NCI-H2081 treated with DMSO at 0.1 percent for 48 hours (cell line): ENCODE measurements at places on chromosomes 5 and 9.
A peak's percentile ranks its signal among the peaks of the same experiment; 100 is the strongest.

DNA sequence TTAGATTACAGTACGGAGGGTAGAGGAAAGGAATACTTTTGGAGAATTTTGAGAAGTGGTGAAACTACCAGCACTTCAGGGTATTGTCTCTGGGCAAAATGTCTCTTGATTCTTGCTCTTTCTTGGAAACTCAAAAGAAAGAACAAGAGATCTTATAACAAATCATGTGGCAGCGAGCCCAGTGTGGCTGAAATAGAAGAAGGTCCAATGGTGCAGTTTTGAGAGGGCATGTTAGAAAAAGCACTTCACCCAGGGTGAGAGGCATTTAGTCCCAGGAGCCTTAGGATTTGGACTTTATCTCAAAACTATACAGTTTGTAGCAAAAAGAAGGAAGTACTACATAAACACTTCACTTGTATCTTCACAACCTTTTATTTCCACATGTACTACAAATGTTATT, 39.4 kb downstream of the NNT start:
- no peak for DNase-seq

DNA sequence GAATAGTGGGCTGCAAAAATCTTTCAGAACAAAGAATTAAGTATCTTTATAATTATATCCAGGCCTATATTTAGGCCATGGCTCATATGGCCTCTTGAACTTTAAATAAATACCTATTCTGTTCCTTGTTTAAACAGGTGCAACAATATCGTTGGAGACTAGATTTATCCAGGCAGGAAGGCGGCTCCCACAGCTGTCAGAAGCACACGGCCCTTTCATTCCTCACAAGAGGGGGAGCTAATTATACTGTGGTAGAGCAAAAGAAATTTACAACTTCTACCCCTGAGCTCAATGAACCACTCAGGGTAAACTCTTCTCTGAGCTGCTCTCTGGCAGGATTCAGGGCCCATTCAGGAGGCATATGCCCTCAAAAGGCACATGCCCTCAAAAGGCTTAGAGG, 31.3 kb downstream of the TMEM174 start:
- DNase-seq: peak; percentile 85

DNA sequence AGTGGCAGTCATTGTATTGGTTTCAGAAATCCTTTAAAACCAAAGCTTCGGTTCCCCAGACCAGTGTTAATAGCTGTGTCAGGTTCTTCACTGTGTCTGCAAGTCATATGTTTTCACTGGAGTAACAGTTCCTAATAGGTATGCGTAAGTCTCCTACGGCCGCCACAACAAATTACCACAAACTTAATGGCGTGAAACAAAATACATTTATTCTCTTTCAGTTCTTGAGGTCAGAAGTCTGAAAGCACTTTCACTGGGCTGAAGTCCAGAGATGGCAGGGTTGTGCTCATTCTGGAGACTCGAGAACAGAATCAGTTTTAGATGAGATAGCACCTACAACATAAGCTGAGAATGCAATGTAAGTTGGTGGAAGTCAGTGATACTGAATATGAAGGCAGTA, 556.2 kb downstream of the TLE4 start:
- DNase-seq: no peak

- DNase-seq: no peak
These were observed 217.7 kb upstream of the IER5L start for GRCh38 chr9:129395633-129396364.

GRCh38 chr5:149326611-149327010, 18.7 kb upstream of the GRPEL2 start:
- DNase-seq: no peak

DNA sequence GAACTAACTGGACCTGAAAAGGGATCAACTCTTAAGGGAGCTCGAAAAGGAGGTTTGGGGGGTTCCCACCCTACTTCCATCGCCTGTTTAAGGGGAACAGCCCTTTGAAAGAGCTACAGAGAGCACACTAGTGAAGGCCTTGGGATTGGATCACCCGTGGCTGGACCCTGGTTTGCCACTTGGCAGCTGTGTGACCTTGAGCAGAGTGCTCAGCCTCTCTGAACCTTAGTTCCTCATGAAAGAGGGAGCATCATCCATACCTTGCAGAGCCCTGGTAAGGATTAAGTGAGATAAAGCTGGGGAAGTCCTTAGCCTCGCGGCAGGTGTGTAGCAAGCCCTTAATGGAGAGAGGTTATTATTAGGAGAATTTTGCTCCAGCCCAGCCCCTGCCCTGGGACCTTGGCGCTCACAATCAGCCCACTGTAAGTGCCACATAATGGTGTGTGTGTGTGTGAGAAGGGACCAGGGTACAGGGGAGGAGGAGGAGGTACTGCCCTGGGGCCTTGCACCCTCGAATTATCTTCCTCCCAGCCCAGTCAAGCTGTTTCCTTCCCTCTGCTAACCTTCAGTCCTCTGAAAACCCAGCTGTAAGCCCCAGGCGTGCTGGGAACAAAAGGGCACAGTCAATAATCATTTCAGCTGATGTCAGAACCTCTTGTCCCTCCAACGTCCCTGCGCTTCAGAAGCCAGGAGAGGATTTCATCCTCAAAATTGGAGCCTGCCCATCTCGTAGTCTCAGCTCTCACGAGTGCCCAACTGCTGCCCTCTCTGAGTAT, 42.9 kb downstream of the FOXI1 start:
- no peak for DNase-seq

DNA sequence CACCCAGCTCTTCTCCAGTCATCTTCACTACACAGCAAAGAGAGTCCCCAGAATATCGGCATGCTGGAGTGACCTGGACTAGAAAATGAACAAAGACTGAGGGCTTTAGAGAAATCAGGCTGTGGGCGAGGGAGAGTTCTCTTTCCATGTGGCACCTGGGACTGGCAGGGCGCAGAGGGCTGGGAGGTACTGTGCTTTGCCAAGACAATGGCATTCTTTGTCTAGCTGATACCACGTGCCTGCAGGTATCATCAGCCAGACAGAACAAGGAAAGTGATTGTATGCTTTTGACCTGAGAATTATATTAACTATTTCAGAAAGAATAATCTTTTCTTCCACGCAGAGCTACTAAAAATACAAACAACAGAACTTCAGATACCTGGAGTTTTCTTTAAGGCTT, 30.5 kb downstream of the DDX31 start:
- DNase-seq: no peak

DNA sequence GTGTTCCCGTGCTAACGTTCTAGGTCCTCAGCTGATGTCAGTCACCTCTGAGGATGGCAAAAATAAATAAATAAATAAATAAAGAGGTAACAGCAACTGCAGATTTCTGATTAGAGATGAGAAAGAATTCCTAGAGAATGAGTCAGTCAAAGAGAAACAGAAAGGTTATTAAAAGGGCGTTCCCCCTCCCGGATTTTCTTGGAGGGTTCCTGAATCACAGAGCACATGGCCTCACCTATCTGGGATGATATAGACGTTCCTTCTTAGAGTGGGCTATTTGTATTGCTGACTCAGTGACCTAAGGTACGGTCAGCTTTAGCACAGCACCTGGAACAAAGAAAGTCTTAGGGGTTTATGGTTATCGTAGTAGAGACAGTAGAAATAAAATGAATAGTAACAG, 30.6 kb downstream of the HTR4 start:
- no peak for DNase-seq

- DNase-seq: peak; percentile 42
These were observed 84.7 kb upstream of the SLCO6A1 start for GRCh38 chr5:102583276-102584124.

DNA sequence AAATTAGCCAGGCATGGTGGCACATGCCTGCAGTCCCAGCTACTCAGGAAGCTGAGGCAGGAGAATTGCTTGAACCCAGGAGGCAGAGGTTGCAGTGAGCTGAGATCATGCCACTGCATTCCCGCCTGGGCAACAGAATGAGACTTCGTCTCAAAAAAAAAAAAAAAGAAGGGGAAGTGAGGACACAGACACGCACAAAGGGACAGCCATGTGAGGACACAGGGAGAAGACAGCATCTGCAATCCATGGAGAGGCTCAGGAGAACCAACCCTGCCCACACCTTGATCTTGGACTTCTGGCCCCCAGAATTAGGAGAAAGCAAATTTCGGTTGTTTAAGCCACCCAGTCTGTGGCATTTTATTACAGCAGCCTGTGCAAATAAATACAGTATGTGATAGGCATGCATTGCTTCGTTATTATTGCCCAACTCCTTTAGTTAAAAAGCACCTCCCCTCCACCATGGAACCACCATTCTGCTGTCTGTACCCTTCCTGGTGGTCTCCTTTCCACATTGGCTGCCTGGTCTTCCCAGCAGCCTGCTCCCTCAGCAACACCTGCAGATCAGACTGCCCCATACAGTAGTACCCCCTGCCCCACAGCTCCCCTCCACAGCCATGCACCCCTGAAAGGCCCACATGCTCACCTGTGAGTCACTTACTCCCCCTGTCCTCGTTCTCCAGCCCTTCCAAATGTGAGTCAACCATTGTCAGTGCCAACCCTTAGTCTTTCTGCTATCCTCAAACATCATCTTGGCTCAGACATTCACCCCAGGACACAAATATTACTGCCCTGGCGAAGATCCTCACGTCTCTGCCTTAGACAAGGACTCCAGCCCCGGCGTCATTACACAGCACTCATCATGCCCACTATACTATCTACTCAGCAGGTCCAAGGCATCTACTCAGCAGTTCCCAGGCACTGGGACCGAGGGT, 128.8 kb downstream of the ROR2 start:
- DNase-seq: no peak
